CD8-positive, alpha-beta memory T cell (primary cell): ENCODE measurements at places on chromosomes 5 and 9.

DNA sequence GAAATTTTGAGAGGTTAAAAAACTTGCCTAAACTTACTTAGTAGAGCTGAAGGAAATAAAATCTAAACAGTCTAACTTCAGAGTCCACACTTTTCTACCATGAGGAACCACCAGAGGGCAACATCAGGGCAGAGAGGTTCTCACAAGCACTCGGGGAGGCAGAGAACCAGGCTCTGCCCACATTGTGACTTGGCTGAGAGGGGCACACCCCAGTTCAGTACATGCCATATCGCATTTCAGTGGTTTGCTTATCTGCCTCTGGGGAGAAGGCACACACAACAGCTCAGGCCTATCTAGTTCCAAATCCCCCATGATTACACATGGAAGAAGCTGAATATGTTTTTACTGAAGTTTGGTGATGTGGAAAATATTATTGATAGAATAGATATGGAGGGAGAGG, 49.2 kb downstream of the EQTN start:
- no peak for DNase-seq

DNA sequence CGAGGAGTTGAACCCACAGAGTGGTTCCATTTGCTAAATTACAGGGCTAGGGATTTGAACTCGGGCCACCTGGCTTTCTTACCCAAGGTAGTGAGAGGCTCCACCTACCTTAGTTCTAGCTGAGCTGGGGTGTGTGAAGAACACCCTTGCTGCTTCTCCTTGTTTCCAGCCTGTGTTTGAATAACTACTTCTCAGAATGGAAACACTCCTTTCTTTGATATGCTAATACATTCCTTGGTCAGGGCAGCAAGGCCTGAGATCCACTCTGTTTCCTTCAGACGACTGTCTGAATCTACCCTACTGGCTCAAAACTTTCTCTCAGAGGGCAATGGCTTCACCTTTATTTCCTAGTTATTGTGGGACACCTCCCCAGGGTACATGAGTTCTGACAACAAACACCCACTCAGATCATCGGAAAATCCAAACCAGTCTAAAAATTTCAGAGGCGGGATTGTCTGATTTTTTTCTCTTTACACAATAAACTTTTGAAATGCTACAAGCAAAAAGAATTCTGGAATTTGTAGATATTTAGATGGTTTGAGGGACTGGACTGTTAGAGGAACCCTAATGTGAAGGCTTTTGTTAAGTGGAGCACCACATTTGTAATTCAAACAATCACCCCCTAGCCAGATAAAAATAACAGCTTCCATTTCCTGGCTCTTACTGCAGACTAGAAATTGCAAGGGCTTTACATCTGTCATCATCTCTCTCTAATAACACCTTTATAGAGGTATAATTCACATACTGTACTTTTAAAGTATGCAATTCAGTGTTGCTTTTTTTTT, 4.0 kb upstream of the ATP6V1G1 start:
- DNase-seq = no peak

GRCh38 chr5:139925650-139926640, 117.2 kb downstream of the NRG2 start:
- no peak for DNase-seq

DNA sequence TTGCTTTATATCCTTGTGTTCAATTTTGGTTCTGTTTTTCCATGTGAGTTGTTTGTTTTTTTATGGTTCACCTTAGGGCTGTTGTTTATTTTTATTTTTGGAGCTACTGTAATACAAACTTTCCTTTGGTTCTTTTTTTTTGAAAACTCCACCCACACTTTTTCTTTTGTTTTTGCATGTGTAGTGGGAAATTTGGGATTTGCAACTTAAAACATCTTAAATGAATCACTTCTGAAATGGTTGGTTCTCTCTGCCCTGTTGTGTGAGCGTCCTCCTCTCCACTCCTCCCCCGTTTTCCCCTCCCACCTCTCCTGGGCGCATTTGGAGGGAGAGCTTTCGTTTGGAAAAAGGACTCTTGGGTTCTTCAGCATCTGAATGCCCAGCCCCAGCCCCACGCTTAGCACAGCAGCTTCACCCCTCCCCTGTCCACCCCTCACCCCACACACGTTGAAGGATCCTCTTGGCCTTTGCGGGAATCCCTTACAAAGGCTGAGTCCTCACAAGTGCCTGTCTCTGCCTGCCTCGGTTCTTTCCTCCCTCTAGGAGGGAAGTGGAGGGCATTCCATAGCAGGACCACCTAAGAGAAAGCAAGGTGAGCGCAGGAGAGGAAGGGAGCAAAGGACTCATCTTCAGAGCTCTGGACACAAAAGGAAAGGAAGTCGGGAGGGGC, 67.2 kb downstream of the DMRT1 start:
- no peak for DNase-seq

- DNase-seq = no peak
These were observed 130.4 kb upstream of the RASA1 start for GRCh38 chr5:87137283-87137682.

GRCh38 chr5:149325894-149326293, 19.4 kb upstream of the GRPEL2 start:
- DNase-seq = no peak
